ENCODE measurements at places on chromosomes 4 and X.

DNA sequence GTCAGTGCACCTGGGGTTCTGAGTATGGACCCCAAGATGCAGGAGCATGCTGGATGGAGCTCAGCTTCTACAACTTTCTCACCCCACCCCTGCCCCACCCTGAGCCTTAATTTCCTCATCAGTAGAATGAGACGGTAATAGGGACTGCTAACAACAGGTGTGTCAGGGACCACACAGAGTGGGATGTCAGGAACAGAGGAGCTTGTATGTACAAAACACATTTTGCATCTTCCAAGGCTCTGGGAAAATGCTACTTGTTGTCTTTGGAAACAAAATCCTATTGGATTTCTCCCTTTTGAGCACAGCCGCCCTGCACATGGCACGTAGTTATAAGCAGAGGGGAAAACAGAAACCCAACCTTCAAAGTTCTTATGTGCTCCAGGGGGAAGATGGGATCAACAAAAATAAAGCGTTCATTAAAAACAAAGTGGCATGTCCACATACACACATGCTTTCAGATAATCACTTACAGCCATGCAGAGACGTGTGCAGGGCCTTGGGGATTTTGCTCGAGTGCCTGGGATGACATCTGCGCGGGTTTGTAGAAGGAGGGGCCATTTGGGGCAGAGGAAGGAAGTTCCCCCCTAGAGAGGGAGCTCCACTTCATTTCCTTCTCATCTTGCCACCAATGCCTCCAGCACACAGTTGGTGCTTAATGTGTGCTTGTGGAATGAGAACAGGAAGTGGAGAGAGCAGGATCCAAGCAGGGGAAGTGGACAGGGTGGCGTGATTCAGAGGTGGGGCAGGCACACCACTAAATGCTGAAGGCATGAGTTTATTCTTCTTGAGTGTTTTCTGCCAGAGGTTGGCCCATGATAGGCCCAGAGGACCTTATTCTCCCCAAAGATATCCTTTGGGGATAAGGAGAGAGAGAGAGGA, 138.9 kb downstream of the SMIM20 start:
- DNase-seq: no peak

GRCh38 chrX:1354036-1355019, 17.7 kb downstream of the IL3RA start:
- no peak for DNase-seq

DNA sequence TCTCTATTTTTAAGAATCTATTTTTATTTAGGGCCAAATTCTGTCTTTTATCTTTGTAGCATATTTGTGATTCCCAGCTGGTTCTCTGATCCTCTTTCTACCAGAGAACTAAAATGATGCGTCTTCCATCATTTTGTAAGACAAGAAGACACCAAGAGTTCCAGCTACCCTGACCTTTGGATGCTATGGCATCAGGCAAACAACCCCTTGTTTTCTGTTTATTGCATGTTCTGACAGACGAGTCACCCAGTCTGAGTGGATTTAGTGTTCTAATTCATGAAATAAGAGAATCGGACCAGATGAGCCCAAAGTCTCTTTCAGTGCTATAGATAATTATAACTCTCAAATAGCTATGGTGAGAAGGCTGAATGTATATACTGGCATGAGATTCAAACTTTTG, 69.7 kb downstream of the ZFYVE28 start:
- no peak for DNase-seq

- no peak for DNase-seq
Observed at GRCh38 chr4:7044137-7044930, 1.2 kb downstream of the TADA2B start.

- no peak for DNase-seq
Observed at GRCh38 chr4:68732653-68733466, 62.4 kb upstream of the UGT2B15 start.

DNA sequence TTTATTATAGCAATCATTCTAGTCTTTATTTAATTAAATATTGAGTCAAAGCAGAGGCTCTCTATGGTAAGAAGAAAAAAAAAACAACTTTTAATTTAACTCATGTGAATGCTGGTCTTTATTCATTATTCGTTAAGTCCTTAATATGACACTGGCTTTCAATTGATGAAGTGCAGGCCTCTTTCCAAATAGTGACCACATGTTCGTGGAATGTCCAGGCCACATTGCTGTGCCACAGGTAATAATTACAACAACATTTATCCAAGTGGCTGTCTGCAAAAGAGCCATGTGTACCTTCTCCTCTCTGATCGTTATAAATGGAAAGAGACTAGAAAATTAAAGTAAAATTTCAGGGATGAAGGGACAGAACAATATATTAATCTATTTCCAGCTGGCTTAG, 220.1 kb upstream of the PABPC4L start:
- no peak for DNase-seq

DNA sequence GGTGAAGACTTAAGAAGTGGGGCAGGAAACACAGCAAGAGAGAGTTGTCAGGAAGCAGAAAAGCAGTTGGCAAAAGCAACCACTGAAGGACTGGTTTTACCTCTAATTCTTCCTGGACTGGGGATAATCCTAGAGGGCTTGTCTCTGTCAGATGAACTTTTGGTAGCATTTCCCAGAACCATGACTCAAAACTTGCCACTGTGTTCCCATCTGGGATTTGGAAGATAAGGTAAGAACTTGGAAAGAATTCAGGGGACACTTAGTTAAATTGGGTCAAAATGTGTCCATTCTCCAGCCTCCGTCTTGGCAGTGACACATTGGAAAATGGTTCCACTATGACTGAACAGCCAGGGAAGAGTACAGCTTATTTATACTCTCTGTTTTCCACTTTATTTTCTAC, 55.7 kb downstream of the CD38 start:
- DNase-seq: no peak

GRCh38 chrX:47749185-47749967, 87.3 kb upstream of the ZNF81 start:
- no peak for DNase-seq

- DNase-seq: no peak
Observed at GRCh38 chr4:3658530-3658913, 107.7 kb upstream of the ADRA2C start.
